ENCODE measurements at places on chromosomes 4 and X.
A peak's percentile ranks its signal among the peaks of the same experiment; 100 is the strongest.

DNA sequence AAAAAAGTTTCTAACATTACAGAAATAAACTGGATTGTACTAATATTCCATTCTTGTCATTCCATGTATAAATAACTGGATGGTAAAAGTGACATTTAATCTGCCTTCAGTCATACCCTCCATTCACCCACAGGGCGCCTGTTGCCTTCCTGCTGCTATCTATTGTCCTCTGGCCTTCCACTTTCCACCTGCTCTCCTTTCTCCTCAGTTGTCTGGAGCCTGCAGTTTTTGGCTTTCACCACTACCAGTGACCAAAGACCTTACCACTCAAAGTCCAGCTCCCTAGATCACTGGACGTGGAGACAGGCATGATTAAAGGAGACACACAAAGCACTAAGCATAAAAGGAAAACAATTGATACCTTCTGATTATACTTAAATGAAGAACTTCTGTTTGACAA lies 46.2 kb upstream of the NHS start:
- no peaks in the 10 kb centered on the region for H3K36me3 ChIP-seq
- no peak overlapping the region for H3K27ac ChIP-seq
- no peaks in the 10 kb centered on the region for H3K27me3 ChIP-seq
- no peak overlapping the region for H3K4me3 ChIP-seq
- no peaks in the 10 kb centered on the region for H3K4me1 ChIP-seq
- no peak for DNase-seq

- DNase-seq: no peak
- no peak overlapping the region for H3K4me3 ChIP-seq
- H3K27me3 ChIP-seq: no peaks in the 10 kb centered on the region
- no peak overlapping the region for H3K27ac ChIP-seq
- no peaks in the 10 kb centered on the region for H3K36me3 ChIP-seq
- H3K4me1 ChIP-seq: no peaks in the 10 kb centered on the region
These were observed 138.8 kb downstream of the NDST3 start for GRCh38 chr4:118173126-118173525.

GRCh38 chr4:186592966-186593586 lies 37.7 kb upstream of the MTNR1A start:
- no peak overlapping the region for H3K27ac ChIP-seq
- H3K4me3 ChIP-seq: no peak overlapping the region
- no peaks in the 10 kb centered on the region for H3K36me3 ChIP-seq
- DNase-seq: no peak
- no peaks in the 10 kb centered on the region for H3K27me3 ChIP-seq

- no peak overlapping the region for H3K27ac ChIP-seq
- H3K4me3 ChIP-seq: no peak overlapping the region
- H3K36me3 ChIP-seq: no peaks in the 10 kb centered on the region
- no peaks in the 10 kb centered on the region for H3K27me3 ChIP-seq
These were observed 26.7 kb upstream of the PLAC1 start for GRCh38 chrX:134684956-134685355.

- no peak for DNase-seq
- H3K4me3 ChIP-seq: no peak overlapping the region
- no peaks in the 10 kb centered on the region for H3K36me3 ChIP-seq
These were observed 499.8 kb downstream of the MID1IP1 start for GRCh38 chrX:39301036-39301435.

- peak overlapping the region; percentile 59 for H3K27ac ChIP-seq
- DNase-seq: peak; percentile 40
- peak overlapping the region; percentile 32 for H3K4me3 ChIP-seq
- H3K4me1 ChIP-seq: peaks cover 11% of the 10 kb centered on the region
- H3K27me3 ChIP-seq: no peaks in the 10 kb centered on the region
These were observed 48.6 kb downstream of the MAGEA9 start for GRCh38 chrX:149830192-149830873.

- no peaks in the 10 kb centered on the region for H3K27me3 ChIP-seq
- H3K4me3 ChIP-seq: no peak overlapping the region
- no peak overlapping the region for H3K27ac ChIP-seq
- no peaks in the 10 kb centered on the region for H3K4me1 ChIP-seq
- H3K36me3 ChIP-seq: no peaks in the 10 kb centered on the region
- no peak for DNase-seq
These were observed 41.8 kb downstream of the GPC4 start for GRCh38 chrX:133373386-133374079.

DNA sequence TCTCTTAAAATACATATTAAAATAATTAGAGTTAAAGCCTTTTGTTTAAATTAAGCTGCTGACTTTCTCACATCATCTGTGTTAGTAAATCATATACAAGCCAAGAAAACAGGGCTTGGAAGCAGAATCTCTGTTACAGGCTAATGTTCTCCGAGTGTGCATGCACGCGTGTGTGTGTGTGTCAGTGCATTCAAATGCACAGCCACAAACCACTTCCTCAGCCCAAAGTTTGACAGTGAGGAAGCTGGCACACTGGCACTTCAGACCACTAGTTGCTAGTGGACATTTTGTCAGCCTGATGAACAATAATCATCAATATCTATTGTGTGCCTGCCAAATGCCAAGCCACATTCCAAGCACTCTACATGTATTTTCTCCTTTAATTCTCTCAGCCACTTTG lies 5.6 kb downstream of the MAOB start:
- no peaks in the 10 kb centered on the region for H3K36me3 ChIP-seq

DNA sequence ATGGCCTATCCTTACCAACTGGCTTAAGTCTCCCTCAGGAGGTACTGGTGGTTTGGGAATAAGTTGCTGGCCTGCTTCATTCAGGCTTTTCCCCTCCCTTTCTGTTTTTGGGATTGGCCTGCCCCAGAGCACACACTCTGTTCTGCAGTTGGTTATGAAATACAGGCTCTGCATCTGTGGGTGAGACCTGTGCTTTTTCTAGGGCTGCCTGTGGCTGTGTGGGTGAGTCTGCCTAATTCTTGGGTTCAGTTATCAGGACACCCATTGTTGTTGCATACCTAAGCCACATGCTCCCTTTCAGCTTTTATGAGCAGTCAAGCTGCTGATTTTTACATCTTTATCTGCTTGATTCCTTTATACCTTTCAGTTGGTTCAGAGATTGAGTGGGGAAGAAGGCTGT lies 19.0 kb upstream of the CWH43 start:
- no peak overlapping the region for H3K27ac ChIP-seq
- no peaks in the 10 kb centered on the region for H3K4me1 ChIP-seq
- H3K36me3 ChIP-seq: no peaks in the 10 kb centered on the region
- no peak for DNase-seq

GRCh38 chr4:71231129-71232055 lies 107.4 kb upstream of the SLC4A4 start:
- no peaks in the 10 kb centered on the region for H3K27me3 ChIP-seq
- no peaks in the 10 kb centered on the region for H3K36me3 ChIP-seq
- H3K4me1 ChIP-seq: no peaks in the 10 kb centered on the region

GRCh38 chr4:145153904-145154298 lies 26.5 kb downstream of the OTUD4 start:
- peaks cover 30% of the 10 kb centered on the region for H3K36me3 ChIP-seq
- H3K27me3 ChIP-seq: no peaks in the 10 kb centered on the region
- no peak for DNase-seq
- H3K4me1 ChIP-seq: no peaks in the 10 kb centered on the region

DNA sequence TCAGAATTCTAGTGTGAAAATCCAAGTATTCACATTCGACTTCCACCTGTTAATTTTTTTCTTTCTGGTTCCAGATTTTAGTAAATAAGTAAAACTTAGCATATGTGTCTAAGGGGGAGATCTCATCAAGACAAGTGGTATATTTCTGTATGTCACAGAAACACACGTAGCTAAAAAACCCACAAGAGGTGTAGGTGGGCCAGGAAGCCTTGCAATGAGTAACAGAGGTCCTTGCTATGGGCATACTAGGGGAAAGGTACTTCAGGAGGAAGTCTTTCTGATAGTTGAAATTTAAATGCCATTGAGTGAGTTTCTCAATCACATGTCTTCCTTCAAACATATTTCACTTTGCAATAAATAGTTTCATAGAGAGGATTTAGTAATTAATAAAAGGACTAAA lies 315.8 kb downstream of the MID1IP1 start:
- no peak for DNase-seq
- H3K27me3 ChIP-seq: no peaks in the 10 kb centered on the region
- no peaks in the 10 kb centered on the region for H3K4me1 ChIP-seq
- no peak overlapping the region for H3K4me3 ChIP-seq
- H3K36me3 ChIP-seq: no peaks in the 10 kb centered on the region
- H3K27ac ChIP-seq: no peak overlapping the region

DNA sequence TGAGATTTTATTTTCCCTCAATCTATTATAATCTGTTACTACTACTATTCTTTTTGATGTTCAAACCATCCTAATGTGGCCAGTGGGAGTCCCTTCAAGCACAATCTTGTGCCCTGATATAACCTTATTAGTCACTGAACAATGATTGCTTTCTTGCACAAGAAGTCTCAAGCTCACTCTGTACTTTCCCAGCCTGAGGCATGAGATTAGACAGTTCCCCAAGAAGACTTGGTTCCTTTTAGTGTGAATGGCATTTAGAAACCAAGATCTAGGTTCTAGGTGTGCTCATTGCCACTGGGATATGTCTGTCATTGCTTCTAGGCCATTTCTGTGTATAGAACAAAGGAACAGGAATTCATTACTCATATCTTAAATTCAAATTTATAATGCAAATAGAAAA lies 28.0 kb upstream of the RBM41 start:
- H3K36me3 ChIP-seq: no peaks in the 10 kb centered on the region
- H3K27me3 ChIP-seq: no peaks in the 10 kb centered on the region
- no peaks in the 10 kb centered on the region for H3K4me1 ChIP-seq
- no peak for DNase-seq
- H3K4me3 ChIP-seq: no peak overlapping the region

DNA sequence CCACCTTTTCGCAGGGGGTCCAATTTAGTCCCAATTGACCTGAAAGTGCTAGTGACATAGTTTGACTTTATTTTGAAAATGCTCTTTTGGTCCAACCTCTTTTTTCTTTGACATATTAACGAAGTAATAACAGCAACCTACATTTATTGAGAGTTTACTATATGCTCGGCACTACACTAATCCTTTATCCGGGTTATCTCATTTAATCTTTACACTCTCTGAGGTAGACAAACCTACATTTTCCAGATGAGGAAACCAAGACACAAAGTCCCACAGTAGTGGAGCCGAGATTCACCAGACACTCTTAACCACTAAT lies 307 bp upstream of the ATRX start:
- no peak for DNase-seq
- H3K4me1 ChIP-seq: peaks cover 13% of the 10 kb centered on the region
- no peaks in the 10 kb centered on the region for H3K27me3 ChIP-seq
- H3K36me3 ChIP-seq: no peaks in the 10 kb centered on the region
- peak overlapping the region; percentile 93 for H3K27ac ChIP-seq
- peak overlapping the region; percentile 73 for H3K4me3 ChIP-seq

DNA sequence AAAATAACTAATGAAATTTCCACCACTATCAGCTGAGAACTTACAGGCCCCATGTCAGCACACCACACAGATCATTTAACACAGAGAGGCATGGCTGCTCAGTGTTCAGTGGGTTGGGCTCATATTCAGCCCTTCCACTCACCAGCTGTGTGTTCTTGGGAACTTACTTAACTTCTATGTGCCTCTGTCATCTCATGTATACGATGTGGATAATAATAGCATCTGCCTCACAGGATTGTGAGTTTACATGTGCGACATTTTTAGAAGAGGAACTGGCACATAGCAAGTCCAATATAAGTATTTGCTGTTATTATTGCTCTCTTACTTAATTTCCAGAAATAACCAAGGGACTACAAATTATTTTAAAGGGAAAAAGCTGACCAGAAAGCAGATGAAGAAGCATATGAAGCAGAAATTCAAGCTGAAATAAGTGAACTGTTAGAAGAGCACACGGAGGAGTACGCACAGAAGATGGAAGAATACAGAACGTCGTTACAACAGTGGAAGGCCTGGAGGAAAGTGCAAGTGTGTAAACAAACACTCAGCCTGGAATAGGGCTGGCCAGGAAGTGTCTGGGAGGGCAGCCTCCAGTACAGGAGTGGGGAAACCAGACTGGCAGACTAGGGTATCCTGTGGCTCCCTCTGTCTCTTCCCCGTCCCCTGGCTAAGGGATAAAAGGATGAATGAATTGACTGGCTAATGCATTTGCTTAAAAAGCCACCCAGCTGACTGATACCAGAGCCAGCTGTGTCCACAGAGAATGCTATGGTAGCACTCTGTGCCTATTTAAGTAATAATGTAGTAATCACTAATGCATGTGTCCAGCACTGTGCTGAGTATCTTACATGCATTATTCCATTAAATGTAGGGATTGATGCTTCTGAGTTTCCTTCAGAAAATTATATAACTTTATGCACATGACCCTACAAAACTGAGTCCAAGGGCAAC lies 67.1 kb downstream of the CC2D2A start:
- H3K4me1 ChIP-seq: no peaks in the 10 kb centered on the region
- no peak for DNase-seq
- H3K27ac ChIP-seq: no peak overlapping the region
- no peaks in the 10 kb centered on the region for H3K27me3 ChIP-seq
- H3K4me3 ChIP-seq: no peak overlapping the region

DNA sequence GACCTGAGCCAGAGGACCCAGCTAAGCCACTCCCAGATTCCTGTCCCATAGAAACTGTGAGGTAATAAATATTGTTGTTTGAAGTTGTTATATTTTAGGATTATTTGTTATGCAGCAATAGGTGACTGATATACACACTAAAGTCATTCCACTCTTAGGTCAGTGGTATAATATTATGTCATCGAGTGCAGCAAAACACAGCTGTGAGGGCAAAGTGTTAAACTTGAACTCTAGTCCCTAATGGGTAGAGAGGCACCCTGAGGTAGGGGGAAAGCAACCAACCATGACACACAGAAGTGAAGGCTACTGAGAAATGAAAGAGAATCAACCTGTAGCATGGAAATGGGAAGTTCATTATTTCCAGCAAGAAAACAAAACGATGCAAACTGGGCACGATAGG lies 66.6 kb downstream of the ATXN3L start:
- no peak overlapping the region for H3K27ac ChIP-seq
- no peak overlapping the region for H3K4me3 ChIP-seq
- no peaks in the 10 kb centered on the region for H3K27me3 ChIP-seq
- no peaks in the 10 kb centered on the region for H3K4me1 ChIP-seq
- DNase-seq: no peak

DNA sequence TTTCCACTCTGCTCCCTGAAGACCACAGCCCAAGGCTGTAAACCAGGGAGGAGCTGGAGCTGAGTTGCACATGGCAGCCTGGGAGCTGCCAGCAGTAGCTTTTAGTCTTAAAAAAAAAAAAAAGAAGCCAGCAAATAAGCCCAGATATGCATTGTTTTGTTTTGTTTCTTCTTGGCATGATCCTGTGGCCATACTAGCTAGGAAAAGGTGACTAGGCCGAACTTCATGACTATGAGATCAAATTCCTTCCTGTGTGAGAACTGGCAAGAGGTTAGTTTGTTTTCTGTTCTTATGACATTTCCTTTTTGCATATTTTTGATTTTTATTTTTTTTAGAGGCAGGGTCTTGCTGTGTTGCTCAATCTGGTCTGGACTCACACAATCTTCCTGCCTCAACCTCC lies 323.3 kb downstream of the DCTD start:
- DNase-seq: no peak
- H3K27me3 ChIP-seq: no peaks in the 10 kb centered on the region
- H3K4me3 ChIP-seq: no peak overlapping the region
- no peak overlapping the region for H3K27ac ChIP-seq
- H3K36me3 ChIP-seq: no peaks in the 10 kb centered on the region
